GM18507 (cell line): ENCODE measurements at places on chromosomes 3 and 15.

- no peak for DNase-seq
Measured at GRCh38 chr3:184872200-184872599, 60.2 kb downstream of the VPS8 start.

GRCh38 chr15:80152896-80153876 is at the start of gene FAH:
TSS of gene FAH (plus strand) at chr15:80152999. CDS start at chr15:80153055, 56 bp downstream.
- DNase-seq: no peak

- no peak for DNase-seq
Measured at GRCh38 chr3:176696816-176697215, 500.5 kb downstream of the TBL1XR1 start.

DNA sequence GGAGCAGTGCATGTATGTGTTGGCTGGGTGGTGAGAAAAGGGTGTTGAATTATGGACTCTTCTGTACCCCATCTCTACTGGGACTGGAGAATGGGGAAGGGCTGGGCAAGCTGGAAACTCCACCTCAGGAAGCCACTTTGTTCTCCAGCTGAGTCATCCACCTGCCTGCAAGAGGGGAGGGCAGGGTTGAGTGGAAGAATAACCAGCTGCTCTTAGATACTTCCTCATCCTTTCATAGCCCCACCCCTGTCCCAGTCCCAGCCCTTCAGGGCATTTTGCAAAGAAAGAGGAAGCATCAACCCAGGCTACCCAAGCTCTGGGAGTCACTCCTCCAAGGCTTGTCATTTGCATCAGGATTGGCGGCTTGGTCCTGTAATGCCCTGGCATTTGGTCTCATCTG is 33.1 kb downstream of the RAB11A start:
- DNase-seq: no peak

DNA sequence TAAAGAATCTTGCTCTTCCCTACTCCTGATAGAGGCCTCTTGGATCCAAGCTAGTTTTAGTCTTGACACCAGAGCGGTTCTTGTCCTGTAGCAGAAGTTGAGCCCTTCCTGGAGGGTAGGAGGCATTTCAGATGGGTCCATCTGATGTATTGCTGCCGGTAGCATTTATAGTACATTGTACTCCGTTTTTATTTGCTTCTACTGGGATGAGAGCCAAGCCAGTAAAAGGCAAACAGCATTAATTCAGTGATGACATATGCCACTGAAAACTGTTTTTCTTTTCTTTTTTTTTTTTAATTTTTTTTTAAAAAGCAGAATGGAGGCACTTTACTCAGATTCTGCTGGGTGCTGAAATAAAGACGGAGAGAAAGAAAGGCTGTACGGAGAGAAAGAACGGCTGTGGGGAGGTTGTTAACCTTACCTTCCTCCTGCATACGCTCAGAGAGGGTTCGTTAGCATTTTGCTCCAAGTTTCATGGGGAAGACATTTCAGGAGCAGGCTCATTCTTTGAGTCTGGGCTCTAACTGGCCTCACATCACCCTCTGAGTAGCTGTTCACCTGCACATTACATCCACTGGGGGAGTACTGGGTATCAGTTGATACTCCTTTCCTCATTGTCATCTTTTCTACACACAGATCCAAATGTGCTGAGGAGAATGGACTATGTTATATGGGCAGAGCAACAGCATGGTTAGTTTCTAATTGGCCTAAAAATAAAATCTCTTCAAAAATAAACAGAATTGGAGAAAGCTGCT is 161.5 kb downstream of the FEZF2 start:
- no peak for DNase-seq

DNA sequence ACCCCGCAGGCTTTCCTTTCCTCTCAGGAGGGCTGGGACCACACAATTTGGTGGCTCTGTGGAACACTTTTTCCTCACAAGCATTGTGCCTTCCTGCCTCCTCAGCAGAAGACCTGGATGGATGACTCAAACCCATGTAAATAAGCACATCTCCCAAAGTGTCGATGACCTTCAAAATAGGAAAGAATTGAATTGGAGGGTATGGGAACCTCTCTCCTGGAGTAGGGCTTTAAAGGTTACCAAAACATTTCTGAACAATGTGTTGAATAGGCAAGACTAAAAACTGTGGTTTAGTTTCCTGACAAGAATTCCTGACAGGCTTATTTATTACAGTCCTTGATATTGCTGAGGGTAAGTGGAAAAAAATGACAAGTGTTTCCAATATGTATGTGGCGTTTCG is 118.2 kb downstream of the ALDH1A2 start:
- no peak for DNase-seq

GRCh38 chr3:114886905-114887304 is 260.2 kb downstream of the ZBTB20 start:
- no peak for DNase-seq

DNA sequence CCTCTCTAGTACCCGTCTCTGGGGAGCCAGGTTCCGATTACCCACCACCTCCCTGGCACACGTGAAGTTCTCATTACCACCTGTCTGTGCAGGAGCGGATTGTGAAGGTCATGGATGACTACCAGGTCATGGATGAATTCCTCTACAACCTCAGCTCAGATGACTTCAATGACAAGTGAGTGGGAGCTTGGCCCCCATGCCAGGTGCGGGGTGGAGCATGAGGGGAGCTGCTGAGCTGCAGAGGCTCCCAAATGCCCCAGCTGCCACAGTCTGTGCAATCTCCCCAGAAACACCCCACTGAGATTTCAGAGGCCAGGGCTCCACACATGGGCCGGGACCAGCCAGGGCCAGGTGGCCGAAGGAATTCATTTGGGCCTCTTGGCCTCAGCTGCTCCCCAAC is 34.3 kb downstream of the DNAH1 start:
- no peak for DNase-seq

- no peak for DNase-seq
Measured at GRCh38 chr3:172622156-172622555, 88.7 kb downstream of the NCEH1 start.

GRCh38 chr3:145017959-145018358 is 1046.3 kb downstream of the DIPK2A start:
- DNase-seq: no peak

GRCh38 chr3:185631108-185631507 is 45.0 kb downstream of the SENP2 start:
- DNase-seq: no peak

- no peak for DNase-seq
Measured at GRCh38 chr15:87959080-87959479, 297.5 kb downstream of the NTRK3 start.

GRCh38 chr3:141686466-141687291 is 51.4 kb upstream of the RNF7 start:
- DNase-seq: no peak

- no peak for DNase-seq
Measured at GRCh38 chr3:197224034-197224444, 74.4 kb downstream of the DLG1 start.

GRCh38 chr3:107106316-107106715 is 270.9 kb upstream of the CCDC54 start:
- DNase-seq: no peak

DNA sequence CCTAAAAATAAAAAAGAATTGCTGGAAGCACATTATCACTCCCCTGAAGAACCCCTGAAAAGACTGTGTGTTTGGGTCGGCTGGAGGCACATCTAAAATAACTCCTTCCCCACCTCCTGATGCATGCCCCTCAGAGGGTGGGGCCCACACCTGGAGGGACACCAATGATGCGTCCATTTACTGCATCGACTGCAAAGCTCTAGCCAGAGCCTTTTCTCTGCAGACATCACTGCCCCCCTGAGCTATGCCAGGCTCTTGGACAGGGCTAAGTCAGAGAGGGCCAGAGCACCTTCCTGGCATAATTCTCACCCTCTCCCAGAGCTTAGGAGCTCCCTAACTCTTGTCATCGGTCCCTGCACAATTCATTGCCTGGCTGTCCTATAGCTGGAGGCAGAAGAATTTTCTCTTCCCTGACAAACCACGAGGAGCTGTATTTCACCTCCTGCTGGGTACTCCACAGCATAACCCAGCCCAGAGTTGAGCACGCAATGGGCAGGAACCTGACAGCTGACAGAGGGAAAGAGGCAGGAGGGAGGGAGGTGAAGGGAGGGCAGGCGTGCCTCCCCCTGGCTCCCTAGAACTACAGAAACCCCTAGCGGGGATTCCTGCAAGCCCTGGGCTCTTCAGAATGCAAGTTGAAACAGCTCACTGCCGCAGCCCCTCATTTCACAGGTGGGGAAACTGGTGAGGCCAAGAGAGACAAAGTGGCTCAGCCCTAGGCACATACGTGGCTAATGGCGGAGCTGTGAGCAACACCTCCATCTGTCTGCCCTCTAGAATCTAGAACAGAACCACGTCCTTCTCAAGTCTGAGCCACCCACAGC is 46.6 kb downstream of the XXYLT1 start:
- no peak for DNase-seq

DNA sequence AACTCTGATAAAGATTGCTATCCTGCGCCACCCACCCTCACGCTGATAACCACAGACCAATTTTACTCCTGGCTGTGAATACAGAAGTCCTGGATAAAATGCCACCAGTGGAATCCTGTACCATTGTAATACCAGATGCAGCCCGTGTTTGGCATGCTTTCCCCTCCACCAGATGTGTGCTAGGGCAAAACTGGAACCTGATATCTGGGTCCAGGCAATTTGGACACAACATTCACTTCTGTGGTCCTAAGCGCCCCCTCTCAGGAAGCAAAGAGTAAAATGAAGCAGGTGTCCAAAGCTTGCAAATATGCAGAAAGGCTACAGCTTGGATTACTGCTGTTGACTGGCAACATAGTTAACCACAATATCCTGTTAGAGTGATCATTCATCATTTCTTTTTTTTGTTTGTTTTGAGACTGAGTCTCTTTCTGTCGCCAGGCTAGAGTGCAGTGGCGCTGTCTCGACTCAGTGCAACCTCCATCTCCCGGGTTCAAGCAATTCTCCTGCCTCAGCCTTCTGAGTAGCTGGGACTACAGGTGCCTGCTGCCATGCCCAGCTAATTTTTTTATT is 32.8 kb downstream of the LOXL1 start:
- no peak for DNase-seq

GRCh38 chr3:120200493-120201235 is 84.4 kb downstream of the GPR156 start:
- DNase-seq: no peak

DNA sequence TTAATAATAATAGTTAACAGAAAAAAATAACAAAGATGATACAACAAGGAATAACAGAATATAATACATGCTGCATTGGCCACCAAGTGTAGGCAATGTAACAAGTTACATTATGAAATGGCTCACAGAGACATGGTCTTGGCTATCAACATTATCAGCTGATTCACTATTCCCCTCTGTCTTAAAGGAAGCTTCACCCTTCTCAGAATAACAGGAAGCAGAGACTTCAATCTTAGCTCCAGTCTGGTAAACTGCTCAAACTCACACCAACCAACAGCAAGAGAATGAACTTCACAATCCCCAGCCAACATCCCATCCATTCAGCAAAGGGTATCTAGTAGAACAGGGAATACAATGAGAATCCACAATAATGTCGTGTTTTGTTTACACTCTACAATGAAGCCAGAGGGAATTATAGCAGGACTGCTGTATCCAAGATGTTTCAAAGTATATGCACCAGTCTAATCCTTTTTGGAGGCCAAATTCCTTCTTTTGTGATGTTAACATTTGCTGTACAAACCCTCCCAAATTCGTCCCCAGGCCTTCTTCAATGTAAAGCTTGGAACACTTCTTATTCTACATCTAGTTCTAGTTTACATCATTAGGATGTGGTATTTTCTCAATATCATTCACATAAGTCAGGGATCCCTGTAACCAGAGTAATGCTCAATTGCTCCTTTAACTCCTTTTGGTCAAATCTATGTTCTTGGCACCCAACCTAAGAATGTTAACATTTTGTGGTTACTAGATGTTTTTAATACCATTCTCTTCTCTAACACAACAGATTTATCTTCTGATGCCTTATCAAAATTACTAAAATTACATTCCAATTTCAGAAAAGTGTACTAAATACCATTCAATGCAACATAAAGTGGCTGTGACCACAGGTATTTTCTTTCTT is 52.4 kb upstream of the CMSS1 start:
- DNase-seq: no peak

DNA sequence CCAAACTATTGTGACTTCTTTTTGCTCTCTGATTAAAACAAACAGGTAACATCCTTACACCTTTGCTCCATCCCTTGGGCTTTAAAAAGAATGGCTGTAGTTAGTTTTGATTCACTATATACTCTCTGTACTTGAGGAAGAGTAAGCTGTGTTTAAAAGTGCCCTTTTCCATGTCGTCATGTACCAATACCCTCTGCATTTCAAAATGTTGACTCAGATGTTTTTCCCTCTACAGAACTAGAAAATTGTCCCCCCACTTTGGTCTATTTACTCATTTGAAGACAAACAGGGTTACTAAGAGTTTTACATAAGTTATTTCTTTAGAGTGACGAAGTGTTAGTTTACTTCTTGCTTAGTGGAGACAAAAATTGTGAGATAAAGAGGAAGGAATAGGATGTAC is 62.7 kb downstream of the TASOR start:
- DNase-seq: no peak

GRCh38 chr3:103991461-103992115 is 1375.1 kb upstream of the ALCAM start:
- no peak for DNase-seq

DNA sequence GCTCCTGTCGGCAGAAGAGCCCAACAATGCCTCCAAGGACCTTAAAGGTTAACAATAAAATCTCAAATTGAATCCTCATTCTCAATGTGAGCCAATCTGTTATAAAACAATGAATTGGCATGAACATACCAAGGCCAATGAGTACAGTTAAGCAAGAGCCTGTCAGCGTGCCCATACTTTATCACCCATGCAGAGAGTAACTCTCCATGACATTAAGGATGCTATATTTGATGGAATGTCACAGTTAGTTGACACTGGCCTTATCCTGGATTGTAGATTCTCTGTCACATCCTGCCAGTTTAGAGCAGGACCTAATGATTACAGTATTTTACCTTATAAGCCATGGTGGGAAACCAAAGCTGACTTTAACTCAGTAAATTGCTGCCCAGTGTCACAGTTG is 335.4 kb upstream of the MDFIC2 start:
- DNase-seq: no peak

GRCh38 chr3:159904911-159905310 is 83.7 kb upstream of the IL12A start:
- no peak for DNase-seq

DNA sequence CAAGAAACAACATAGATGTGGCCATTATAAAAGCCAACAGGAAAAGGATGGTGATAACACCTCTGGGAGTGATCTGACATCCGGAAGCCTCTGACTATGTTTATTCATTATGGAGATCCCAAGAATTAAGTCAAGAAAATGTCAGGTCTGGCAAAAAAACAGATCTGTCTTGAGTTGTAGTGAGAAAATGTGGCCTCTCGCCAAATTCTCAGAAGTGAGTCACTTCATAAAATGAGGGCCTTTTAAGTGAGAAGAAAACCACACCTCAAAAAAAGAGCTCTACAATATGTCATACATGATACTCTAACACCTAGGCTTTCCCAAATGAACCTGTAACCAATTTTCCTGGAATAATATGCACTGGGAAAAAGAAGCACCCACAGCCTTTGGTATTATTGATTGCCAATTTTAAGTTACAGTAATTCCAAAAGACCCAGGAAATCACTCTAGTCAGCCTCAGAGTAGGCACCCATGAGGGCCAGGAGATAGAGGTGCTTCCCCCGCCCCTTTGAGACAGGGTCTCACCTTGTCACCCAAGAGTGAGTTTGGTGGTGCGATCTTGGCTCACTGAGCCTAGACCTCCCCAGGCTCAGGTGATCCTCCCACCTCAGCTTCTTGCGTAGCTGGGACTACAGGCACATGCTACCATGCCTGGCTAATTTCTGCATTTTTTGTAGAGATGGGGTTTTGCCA is 38.0 kb downstream of the CCR3 start:
- DNase-seq: no peak
